Camera-type eye (tissue), 1 donor: ENCODE measurements at places on chromosomes 1 and 21. TPM values are rescaled to one million over a fixed set of nuclear protein-coding genes. Genes with fewer than 3 reads are reported as not detected.

CNR2 gene
- 0.05 TPM for total RNA-seq

PRMT6 gene
- 29.9 TPM for total RNA-seq

C1orf174 gene
- total RNA-seq, result 25.2 TPM

WNT3A gene
- total RNA-seq, result 0.22 TPM

AMY2A gene
- total RNA-seq, result 0.44 TPM

KRTAP19-1 gene
- total RNA-seq, result not detected

AQP10 gene
- not detected for total RNA-seq

DNAI4 gene
- 18.5 TPM for total RNA-seq

FCRL6 gene
- 0.16 TPM for total RNA-seq

SPRR4 gene
- total RNA-seq, result not detected

SLC44A5 gene
- total RNA-seq, result 19.1 TPM

CLDN19 gene
- total RNA-seq, result 8.6 TPM

CD48 gene
- 2.6 TPM for total RNA-seq

ARHGEF19 gene
- 12.5 TPM for total RNA-seq

SELP gene
- total RNA-seq, result 9.5 TPM

FOXD2 gene
- 2.0 TPM for total RNA-seq
